ENCODE measurements at places on chromosomes 3 and 15.

- no peak for DNase-seq
Measured at GRCh38 chr15:63842626-63843025, 8.9 kb upstream of the HERC1 start.

DNA sequence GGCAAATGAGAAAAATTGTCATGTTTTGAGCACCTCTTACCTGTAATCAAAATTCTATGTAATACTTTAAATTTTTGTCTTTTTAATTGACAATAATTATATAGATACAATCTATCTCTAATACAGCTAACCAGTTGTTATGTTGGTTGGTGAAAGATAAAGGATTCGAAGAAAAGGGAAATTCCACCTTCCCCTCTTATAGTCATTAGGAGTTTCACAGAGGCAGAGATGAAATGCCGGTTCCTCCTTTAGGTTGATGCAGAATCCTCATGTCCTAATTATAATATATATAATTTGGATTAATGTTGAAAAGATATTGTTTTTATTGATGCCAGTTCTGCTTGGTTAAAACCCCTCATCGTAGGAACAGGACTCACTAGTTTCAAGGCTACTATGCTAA, 67.1 kb downstream of the LRCH3 start:
- DNase-seq: no peak

- no peak for DNase-seq
Measured at GRCh38 chr3:32310918-32311839, 72.7 kb downstream of the CMTM8 start.

GRCh38 chr3:4493941-4494894, 1.1 kb downstream of the ITPR1 start:
- peak; percentile 56 for DNase-seq

- no peak for DNase-seq
Measured at GRCh38 chr3:50264383-50264963, 4.5 kb upstream of the SEMA3B start.
